NCI-H2171 (cell line): ENCODE measurements at places on chromosomes 3 and 15.

- DNase-seq, result no peak
Measured at GRCh38 chr3:112786881-112787579, 59.6 kb downstream of the CD200R1L start.

- no peak for DNase-seq
Measured at GRCh38 chr3:170594528-170594927, 8.7 kb upstream of the SLC7A14 start.

DNA sequence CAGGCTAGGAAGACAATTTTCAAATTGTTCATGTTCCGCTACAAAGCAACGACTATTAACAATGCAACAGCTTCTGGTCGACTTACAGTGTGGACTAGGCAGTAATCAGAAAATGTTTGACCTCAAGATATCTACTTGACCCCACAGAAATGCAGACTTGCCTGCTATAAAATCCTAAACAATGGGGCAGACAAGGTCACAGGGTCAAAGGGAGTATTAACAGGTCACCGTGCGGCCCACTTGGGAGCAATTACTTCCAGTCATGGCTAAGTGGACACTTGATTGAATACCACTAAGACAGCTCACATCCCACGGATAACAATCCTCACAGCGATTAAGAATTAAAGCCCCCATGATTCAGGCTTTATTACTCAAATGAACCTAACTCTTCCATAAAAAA is 58.9 kb downstream of the FOXP1 start:
- DNase-seq, result no peak

DNA sequence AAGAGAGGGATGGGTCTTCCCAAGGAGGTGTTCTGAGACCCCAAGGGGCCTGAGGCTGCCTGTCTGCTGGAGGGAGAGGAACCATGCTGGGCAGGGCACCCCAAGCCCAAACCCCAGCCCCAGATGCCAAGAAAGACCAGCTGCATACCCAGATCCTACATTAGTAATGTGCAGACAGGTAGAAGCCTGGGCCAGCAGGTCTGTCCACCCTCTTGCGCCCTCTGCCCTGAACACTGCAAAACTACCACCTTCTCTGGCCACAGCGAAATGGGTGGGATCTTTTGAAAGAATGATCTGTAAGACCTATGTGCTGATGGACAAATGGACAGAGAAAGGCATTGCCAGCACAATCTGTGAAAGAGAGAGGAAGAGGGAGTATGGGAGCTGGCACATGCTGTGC is 283.2 kb downstream of the EPHB1 start:
- no peak for DNase-seq

- no peak for DNase-seq
Measured at GRCh38 chr3:191563722-191564121, 102.8 kb downstream of the PYDC2 start.

DNA sequence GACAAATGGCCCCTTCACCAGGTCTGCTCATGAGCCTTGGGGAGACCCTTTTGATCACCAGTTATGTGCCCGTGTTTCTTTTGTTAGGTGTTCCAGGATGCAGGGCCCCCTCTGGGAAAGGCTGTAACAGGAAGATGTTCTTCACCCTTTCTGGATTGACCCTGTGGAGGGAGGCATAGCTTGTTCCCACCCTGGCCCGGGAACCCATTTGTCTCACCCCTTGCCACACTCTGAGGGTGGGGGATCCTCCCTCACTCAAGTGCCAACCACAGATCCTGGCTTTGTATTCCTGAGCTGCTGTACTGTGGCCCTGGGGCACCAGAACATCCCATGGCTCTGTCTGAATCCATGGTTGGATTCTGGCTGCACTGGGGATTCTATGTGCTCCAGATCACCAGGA is 18.9 kb downstream of the IL16 start:
- no peak for DNase-seq

- DNase-seq, result no peak
Measured at GRCh38 chr15:29756358-29757267, 65.7 kb downstream of the TJP1 start.

- DNase-seq, result no peak
Measured at GRCh38 chr15:69490356-69491037, 37.9 kb downstream of the RPLP1 start.

- DNase-seq, result no peak
Measured at GRCh38 chr15:60494108-60494507, 15.2 kb upstream of the ICE2 start.

DNA sequence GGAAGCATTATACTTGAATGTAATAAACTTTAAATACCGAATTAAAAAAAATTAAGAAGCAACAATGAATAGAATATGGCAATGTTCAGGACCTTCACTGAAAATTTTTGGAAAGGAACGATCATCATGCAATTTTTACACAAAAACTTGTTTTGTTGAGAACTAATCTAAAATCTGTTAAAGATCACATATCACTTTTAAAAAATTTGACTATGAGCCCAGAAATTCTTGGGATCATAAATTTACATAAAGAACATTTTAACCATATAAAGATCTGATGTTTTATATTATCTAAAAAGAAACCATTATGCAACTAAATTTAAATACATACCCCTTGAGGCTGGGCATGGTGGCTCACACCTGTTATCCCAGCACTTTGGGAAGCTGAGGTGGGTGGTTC is 76.2 kb upstream of the MELTF start:
- no peak for DNase-seq
